ENCODE measurements at places on chromosomes 12 and 14.
A peak's percentile ranks its signal among the peaks of the same experiment; 100 is the strongest.

- no peak for DNase-seq
Observed at GRCh38 chr12:25708661-25709060, 155.6 kb upstream of the LMNTD1 start.

DNA sequence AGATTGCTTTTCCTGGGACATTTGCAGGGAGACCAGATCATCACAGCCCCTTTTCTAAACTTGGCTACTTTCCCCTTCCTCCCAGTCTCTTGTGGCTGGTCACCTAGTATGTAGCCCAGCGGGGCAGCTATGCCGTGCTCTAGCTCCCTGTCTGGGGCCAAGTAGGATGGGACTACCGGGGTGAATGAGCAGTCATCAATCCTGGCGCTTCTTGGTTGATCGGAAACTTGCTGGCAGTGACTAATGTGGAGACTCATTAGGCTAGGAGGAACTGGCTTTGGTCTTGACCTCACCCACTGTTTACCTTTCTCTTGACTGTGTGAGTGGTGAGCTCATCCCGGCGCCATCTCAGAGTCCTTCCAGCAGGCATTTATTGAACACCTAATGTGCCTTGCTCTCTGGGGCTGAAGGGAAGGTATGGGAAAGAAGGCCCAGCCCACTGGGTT lies 15.9 kb downstream of the PLEKHG3 start:
- DNase-seq, result peak; percentile 90

DNA sequence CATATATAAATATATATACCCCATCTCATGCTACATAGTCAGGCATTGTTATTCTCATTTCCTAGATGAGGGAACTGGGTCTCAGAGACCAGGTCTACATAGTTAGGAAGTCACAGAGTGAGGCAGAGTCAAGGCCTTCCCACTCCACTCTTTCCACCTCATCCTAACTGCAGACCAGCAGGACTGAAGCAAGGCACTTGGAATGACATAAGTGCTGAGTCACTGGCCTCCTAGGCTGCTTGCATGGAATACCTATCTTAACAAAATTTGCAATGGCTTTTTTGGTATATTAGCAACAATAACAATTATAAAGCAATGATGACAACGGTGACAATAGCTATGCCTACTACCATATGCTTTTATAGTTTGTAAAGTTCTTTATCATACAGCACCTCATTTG lies 5.4 kb upstream of the ANO4 start:
- no peak for DNase-seq

DNA sequence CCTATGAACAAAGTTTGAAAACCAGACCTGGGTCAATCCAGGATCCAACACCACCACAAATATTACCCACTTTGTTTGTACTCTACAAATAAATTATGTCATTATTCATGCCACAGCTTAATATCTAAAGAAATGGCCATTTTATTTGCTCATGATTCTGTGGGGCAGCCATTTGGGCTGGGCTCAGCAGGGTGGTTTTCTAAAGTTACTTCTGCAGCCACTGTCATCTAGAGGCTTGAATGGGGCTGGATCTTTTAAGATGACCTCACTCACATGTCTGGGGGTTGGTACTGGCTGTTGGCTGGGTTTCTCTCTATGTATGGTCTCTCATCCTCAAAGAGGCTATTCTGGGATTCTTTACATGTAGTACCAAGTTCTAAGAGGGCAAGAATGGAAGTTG lies 96.2 kb downstream of the VCPKMT start:
- DNase-seq, result no peak

- DNase-seq, result peak; percentile 34
Observed at GRCh38 chr12:77893918-77894317, 63.2 kb downstream of the NAV3 start.

DNA sequence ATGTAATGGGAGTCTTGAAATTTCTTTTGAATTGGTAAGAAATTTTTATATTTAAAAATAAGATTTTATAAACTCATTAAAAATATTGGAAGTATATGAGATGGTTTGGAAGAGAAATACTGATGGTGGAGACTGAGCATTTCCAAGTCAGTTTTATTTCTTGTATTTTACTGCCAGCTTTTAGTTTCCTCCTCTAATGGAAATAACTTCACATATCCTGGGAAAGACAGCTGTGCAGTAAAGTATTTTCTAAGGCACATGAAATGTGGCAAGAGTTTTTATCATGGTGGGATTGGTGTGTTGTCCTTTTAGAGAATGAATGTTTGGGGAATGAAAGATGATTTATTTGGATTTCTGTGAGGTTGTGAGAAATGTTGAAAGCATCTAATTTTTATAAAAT lies 346.9 kb upstream of the RGS6 start:
- no peak for DNase-seq

GRCh38 chr14:21057803-21058675 lies at the start of gene RNASE8:
TSS of gene RNASE8 (plus strand) at chr14:21057822. CDS start at chr14:21057893, 71 bp downstream.
- no peak for DNase-seq

DNA sequence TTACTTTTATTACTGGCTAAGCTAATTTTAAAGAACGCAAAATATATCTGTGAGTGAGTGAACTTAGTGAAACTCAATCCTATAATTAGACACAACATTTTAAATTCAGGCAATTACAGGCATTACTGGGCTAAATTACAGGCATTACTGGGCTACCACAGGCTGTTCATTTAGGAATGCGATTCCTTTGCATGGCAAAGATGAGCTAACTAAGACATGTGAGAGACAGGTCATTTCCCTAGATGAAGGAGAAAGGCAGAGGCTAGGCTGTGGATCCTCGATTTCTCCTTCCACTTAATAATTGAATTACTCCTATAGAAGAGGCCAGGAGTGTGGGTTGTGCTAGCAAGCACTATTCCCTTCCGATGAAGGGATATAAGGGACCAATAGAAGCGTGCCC lies 429.4 kb upstream of the LMO3 start:
- no peak for DNase-seq

DNA sequence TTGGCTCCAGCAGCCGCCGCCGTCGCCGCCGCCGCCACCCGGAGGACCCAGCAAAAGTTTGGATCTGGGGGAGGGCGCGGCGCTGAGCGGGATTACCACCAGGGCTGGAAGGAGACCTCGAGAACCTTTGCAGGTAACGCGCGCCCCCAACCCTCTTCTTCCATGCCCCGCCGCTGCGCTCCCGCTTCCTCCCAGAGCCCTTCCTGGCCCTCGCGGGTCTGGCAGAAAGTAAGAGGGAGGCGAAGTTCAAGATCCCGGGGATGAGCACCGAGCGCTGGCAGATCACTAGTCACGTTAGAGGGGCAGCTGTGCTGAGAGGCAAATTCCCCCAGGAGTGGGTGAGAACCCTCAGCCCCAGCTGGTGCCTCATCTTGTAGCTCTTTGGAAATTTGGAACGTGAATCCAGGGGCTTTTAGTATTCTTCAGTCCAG lies 3.9 kb downstream of the FLRT2 start:
- no peak for DNase-seq

GRCh38 chr14:90301668-90302090 lies 30.1 kb downstream of the NRDE2 start:
- DNase-seq, result peak; percentile 45

GRCh38 chr14:21543963-21544362 lies 17.8 kb upstream of the SALL2 start:
- DNase-seq, result no peak

- DNase-seq, result no peak
Observed at GRCh38 chr12:119684711-119685369, 16.9 kb downstream of the PRKAB1 start.

DNA sequence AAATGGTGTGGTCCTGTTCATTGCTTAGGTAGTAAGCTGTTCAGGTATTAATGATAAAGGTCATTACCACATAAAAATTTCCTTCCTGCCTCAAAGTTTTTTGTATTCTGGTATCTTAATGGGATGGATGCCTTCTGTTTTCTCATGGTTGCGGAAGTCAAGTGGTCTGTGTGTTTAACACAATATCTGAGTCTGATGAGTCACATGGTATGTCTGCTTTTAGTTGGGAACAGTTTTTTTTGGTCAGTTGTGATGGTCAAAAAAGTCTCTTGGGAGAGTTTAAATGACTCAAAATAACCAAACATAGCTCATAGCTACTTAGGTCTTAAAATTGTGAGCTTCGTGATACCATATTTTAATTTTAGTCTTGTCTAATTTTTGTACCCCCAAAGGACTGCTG lies 40.7 kb downstream of the STK38L start:
- DNase-seq, result peak; percentile 84

DNA sequence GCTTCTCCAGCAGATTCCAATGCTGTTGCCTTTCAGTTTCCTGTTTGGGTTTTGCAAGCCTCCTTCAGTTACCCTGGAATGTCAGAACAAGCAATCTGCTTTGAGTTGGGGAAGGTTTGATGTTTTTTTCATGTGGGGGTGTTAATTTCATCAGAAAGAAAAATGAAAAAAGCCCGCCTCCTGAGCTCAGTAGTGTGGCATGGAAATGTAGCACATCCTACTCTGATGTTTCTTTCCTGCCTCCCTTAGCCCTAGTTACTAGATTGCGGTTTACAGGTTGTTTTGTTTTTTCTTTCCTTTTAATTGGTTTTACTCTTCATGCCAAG lies 22.6 kb downstream of the IFNG-AS1 start:
- peak; percentile 18 for DNase-seq

- no peak for DNase-seq
Observed at GRCh38 chr12:119710374-119710964, 42.5 kb downstream of the PRKAB1 start.

DNA sequence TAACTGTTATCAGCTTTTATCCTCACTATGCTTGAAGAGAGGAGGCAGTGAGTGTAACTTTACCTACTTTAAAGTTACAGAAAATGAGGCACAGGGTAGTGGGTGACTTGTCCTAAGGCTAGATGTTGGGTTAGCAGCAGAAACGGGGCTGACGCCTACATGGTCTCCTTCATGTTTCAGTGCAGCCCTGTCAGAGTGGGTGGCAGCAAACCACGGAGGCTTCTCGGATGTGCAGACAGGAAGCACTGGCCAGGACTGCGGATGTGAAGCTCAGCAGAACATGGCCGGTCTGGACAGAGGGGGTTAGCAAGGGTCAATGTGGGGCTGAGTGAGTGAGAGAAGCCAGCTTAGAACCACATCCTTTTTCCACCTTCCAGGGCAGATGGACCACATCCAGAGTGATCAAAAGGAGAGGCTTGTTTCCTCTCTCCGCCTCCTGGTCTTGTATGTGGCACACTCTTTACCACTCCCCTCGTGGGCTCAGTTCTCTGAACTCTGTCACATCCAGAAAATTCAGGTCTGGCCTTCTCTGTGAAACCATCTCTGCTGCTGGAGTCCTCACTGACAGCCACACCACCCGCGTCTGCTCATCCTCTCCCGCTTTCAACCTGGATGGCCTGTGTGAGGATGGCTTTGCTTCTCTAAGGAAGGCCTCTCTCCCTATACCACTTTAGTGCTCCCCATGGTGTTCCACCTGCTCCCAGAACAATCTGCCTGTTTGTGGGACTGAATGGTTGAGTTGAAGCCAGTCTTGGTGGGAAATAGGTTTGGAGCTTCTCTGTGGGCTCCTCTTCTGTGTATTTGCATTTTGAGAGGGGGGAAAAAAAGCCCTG lies 14.1 kb downstream of the SUSD6 start:
- DNase-seq, result peak; percentile 64

GRCh38 chr12:30440826-30441602 lies 254.7 kb downstream of the IPO8 start:
- peak; percentile 51 for DNase-seq

- DNase-seq, result no peak
Observed at GRCh38 chr14:61663312-61663979, 31.9 kb upstream of the HIF1A start.
